ENCODE measurements at places on chromosomes 7 and 10.

- no peak for DNase-seq
Observed at GRCh38 chr7:141979568-141979967, 6.0 kb upstream of the TAS2R38 start.

DNA sequence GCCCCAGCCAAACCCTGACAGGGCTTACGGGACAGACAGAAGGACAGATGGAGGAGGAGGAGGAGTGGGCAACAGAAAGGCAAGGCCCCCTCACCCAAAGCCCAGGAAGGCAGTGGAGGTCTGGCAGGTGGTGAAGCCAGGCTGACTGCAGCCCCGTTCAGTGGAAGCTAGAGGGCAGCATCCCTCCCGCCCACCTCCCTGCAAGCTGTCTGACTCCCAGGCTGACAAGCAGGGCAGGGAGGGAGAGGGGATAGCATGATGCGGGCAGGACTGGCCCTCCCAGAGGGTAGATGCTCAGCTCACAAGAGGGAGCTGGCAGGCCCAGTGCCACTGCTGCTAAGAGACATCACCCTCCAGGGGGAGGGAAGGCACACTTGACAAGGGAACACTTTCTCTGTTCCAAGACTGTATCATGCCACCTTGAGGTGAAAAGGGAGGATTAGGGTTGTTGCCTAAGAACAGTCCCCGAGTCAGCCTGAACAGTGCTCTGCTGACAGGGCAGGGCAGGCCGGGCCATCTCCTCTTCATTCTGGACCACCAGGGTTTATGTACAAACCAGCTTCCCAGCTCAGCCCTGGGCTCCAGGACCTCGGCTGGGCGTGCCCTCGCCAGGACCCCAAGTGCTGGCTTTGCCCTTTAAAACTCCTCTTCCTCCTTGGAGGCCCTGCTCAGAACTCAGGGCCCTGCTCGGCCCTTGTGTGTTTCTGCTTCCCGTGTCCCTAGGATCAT lies 61.8 kb downstream of the RASGEF1A start:
- peak; percentile 57 for DNase-seq

GRCh38 chr10:122333037-122333436 lies 41.5 kb upstream of the PLEKHA1 start:
- no peak for DNase-seq

GRCh38 chr7:104149822-104150221 lies 58.0 kb downstream of the ORC5 start:
- DNase-seq, result no peak

DNA sequence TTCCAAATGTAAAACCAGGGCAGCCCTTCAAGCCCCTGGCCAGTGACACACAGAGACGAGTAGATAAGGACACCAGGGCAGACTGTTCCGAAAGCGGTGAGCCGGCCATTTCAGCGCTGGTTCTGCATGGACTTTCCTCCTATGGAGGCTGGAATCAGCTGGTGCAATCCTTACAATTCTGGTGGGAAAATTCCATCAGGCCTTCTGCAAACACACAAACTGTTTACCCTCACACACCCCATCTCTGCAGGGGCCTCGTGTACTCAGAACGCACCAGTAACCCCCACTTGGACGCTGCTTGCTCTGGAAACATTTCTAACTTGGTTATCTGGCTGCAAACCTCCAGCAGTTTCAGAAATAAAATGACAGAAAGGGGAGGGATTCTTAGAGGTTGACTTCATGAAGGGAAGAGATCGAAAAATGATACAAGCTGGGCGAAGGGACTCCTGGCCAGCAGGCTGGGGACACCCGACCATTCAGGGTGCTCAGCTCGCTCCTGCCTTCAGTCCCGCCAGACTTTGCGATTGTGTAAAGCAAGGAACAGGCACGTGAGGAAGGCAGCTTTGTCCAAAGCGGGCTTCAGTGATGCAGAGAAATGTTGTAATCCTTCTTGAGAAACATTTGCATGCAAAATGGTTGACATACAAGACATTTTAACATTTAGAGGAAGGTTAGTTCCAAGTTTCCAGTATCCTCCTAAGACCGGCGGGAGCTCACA lies 19.7 kb upstream of the SHH start:
- DNase-seq, result no peak

GRCh38 chr10:43131906-43132305 lies 6.3 kb upstream of the CSGALNACT2 start:
- DNase-seq, result no peak

- no peak for DNase-seq
Observed at GRCh38 chr7:32335107-32335506, 155.1 kb downstream of the LSM5 start.

GRCh38 chr10:86899132-86899531 lies 58.3 kb downstream of the MMRN2 start:
- no peak for DNase-seq

DNA sequence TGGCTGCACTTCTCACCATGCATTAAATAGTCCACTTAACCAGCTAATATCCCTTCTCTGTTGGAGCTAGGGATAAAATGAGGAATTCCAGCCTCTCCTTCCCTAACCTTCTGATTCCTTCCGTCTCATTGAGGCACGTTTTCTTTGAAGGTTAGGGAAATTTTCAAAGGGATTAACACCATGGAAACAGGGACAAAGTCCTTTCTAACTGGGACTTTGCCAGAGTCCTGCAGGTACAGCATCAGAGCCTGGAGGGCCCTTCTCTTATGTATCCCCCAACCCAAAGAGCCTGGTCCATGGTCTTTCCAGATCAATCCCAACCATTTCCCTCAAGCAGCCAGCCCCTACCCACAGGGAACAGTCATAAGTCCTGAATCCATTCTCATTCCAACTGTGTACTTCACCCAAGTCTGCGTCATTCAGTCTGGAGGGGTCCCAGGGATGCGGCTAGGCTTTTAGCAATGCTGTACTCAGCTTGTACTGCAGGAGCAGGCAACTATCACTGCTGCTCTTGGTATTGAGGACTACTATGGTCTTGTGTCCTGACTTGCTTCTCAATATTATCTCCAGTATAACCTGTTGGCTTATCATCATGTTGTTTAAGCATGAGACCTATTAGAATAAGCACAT lies 34.6 kb upstream of the CROT start:
- no peak for DNase-seq

GRCh38 chr7:92333866-92334265 lies 88.1 kb downstream of the ANKIB1 start:
- DNase-seq, result no peak

DNA sequence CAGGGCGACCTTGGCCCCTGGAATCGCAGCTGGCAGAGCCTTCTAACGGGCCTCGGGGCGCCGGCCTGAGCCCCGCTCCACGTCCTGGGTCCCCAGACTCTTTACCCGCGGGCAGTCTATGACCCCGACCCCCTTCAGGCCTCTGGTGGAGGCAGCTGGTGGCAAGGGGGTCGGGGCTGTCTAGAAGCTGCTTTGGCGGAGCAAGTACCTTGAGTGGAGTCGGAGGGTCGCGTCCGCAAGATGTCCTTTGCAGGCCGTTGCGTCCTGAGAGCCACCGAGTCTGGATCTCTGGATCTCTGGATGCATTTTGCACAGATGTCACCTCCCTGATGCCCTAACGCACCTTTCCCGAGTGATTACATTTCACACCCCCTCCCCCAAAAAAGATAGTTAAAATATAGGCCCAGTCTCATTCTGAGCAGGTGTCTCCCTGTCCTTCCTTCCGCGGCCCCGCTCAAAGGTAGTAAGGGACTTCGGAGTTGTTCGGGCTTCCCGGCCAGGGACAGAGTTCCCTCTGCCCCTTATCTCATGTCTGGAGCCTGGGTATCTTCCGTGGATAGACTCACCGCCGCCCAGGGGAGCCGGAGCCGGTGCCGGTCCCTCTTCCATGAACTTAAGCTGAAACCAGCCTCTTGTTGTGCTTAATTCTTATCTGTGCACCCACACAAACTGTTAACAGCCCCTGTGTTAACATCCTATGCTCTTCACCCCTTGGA lies 457 bp downstream of the ACADSB start:
- peak; percentile 23 for DNase-seq

GRCh38 chr7:140653319-140654108 lies 12.9 kb upstream of the DENND2A start:
- no peak for DNase-seq

DNA sequence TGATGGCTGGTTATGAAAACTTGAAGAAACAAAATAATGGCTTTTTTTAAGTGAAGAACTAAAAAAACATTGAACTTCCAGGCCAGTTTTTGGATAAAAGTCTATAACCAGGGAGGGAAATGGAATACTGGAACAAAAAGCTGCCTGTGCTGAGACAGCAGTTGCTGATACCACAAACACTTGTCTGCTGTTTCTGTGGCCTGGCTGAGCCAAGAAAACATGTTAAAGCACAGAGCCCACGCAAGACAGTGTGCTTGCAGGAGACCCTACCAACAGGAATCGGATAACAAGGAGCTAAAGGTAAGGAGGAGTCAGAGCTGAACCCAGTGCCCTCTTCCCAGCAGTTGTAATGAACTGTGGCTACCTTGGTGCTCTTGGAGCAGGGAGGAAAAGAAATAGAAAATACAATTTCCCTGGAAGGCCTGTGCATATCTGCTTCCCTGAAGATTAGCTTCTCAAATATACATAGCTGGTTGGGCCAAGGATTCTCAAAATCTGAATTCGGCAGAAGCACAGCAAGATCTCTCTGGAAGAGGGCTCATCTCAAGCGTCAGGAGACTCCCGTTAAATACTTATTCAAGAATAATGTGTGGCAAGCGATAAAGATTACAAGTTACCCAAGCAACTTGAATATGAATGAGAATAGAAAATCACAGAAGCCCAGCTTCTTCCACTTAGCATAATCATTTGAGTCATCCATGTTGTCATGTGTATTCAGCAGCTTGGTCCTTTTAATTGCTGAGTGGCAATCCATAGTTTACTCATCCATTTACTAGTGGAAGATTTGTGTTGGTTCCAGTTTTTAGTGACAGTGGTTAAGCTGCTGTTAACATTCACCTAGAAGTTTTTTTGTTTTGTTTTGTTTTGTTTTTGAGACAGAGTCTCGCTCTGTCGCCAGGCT lies 87.6 kb downstream of the NOD1 start:
- DNase-seq, result no peak

- DNase-seq, result no peak
Observed at GRCh38 chr10:131729938-131730660, 170.7 kb upstream of the PPP2R2D start.

DNA sequence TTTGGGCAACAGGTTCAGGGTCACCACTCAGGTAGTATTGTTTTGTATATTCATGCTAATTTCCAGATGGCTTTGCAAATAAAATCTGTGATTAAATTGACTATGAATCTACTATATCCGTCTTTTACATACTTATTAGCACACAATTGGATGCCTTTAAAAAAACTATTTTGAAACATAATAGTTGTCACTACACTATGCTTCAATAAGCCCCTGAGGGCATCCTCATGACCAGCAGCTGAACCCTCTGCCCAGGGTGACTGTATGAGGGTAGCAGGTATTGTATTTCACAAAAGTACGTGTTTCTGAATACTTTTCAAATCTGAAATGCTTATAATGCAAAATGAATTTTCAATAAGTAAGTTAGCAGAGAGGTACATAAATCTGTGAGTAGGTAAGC lies 97.3 kb downstream of the DNAH11 start:
- DNase-seq, result no peak

- DNase-seq, result no peak
Observed at GRCh38 chr10:33382216-33382600, 47.7 kb upstream of the NRP1 start.

DNA sequence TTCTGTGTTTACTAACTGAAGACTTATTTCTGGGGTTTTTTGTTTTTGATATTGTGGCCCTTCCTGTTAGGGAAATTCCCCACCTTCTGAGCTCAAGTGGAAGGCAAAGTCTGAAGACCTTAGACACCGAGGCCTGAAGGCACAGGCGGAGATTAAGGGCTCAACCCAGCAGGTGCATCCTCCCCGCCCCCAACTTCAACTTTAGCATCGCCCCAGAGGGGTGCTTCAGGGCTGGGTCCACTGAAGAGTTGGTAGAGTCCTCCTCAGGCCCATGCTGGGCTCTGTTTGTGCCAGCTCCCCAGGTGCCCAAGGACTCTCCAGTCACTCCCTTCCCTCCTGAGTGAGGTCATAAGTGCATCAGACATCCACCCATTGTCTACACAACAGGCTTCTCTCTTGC lies 9.4 kb upstream of the PPIA start:
- DNase-seq, result no peak

DNA sequence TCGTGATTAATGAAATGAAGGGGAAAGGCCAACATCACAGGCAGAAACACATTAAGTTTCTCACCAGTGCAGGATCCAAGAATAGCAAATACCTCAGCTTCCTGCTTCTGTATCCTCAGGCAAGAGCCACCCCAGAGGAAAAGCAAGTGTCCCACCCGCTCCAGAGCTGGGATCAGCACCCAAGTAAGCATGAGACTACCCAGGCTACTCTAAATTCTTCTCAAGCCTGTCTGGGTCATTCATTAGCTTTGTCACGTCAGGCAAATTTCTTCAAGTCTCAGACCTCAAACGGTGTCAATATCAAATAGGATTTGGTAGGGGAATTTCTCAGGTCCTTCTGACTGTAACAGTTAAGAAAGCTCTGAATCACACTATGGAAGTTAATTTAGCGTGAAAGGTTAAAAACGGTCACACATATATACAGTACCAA lies 59.0 kb downstream of the GNA12 start:
- DNase-seq, result no peak

- no peak for DNase-seq
Observed at GRCh38 chr10:44966816-44967509, 7.4 kb downstream of the RASSF4 start.

DNA sequence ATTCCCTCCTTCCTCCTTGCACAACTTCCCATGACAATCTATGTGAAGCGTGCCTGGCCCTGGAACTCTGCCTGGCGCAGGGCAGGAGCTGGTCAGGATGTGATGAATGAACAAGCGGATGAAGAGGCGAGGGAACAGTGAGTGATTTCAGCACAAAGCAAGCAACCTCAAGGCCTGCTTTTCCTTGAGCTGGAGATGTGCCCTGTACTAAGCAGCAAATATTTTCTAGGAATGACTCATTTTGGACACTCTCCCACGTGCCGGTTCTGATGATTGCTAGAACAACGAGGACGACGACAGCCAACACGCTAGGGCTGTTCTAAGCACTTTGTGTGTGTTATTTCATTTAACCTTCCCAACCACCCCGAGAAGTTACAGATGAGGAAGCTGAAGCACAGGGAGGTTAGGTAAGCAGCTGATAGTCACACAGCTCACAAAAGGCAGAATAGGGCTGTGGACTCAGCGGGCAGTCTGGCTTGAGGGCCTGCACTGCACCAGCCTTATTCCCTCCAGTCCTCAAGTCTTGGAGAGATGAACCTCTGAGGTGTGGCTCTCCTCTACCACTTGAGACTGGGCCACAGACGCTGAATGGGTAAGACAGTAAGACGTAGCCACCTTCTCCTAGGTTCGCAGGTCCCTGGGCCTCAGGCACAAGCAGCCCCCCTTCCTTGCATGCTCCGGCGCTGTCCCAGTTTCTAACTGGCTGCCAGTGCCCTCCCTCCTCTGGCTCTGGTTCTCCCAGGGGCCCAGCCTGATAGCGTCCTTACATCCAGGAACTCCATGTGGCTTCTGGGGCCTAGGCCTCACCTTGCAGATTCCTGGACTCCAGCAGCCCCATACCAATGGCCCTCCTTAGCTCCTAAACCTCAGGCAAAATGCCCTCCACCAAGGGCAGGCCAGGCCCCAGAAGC lies 59.0 kb downstream of the YKT6 start:
- no peak for DNase-seq

GRCh38 chr7:70116867-70117266 lies 518.6 kb downstream of the AUTS2 start:
- no peak for DNase-seq

- DNase-seq, result no peak
Observed at GRCh38 chr10:133264461-133264860, 12.2 kb downstream of the ADAM8 start.

Measured in activated naive CD4-positive, alpha-beta T cell treated with anti-CD3 and anti-CD28 coated beads, Interleukin-2, amount 50 U/mL, for 72 hours (primary cell).